ENCODE measurements at places on chromosomes 11 and 22.

DNA sequence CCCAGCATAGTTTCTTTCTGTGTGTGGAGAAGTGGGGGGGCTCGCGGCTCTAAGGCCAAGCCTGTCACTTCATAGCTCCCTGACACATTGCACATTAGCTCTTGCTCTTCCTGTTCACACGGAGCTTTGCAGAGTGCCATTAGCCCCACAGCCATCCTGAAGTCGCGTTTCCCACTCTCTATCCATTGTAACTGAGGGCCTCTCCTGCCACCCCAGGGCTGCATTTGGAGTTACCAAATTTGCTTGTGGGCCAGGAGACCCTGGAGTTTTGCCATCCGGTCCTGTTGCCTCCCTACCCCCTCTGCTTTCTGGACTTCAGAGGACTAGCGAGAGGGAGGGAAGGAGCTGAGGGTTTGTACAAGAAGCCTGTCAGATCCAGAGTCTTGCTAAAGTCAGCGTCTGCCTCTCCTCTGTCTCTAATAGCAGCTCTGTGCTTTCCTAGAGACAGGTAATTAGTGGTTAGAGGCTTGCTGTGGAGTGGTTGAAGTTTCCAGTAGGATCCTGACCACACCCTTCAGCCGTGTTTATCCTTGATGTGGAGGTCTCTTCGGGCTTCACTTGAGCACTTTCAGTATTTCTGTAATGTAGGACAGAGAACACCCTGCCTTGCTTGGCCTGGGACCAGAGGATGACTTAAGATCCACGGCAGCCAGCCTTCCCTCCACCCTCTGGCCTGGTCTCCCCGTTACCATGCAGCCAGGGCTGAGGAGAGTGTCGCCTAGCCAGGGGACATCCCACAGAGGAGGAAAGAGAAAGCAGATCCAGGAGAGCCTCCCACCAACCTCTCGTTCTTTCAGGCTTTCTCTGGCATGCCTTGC is 14.1 kb downstream of the DCPS start:
- peak; percentile 42 for ATAC-seq

DNA sequence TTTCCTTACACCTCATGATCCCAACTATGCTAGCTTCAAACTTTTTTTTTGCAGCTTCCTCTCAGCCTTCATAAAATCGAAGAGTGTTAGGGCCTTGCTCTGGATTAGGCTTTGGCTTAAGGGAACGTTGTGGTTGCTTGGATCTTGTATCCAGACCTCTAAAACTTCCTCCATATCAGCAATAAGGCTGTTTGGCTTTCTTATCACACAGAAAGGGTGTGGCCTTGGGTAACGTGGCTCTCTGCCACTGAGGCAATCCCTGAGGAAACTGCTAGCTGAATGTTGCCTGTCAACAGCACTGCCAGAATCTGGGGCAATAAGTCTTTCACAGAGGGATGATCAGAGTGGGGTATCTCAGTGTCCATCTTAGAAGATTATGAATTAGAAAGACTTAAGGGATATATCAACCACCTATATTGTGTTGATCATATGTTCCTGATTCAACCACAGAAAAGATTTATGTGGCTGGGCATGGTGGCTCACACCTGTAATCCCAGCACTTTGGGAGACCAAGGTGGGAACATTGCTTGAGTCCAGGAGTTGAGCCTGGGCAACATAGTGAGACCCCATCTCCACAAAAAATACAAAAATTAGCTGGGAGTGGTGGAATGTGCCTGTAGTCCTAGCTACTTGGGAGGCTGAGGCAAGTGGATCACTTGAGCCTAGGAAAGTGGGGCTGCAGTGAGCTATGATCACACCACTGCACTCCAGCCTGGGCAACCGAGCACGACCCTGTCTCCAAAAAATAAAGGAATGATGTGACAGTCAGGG is 12.5 kb upstream of the CUL5 start:
- no peak for ATAC-seq

- no peak for ATAC-seq
These were observed 120.9 kb upstream of the LUZP2 start for GRCh38 chr11:24375931-24376330.

DNA sequence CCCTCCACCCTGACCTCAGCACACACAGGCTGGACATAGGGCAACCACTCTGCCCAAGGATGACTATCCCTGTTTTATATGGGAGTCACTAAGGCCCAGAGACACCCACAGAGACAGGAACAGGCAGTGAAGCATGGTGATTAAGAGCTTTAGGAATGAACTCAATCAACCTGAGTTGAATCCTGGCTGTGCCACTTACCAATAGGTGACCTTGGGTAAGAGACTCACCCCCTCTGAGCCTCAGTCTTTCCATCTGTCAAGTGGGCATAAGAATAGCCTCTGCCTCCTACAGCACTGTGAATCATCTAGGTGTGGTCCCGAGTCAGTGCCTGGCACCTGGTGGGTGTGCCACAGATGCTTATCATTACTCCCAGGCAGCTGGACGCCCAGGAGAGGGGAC is 6.8 kb downstream of the CRYBB1 start:
- peak; percentile 17 for ATAC-seq

DNA sequence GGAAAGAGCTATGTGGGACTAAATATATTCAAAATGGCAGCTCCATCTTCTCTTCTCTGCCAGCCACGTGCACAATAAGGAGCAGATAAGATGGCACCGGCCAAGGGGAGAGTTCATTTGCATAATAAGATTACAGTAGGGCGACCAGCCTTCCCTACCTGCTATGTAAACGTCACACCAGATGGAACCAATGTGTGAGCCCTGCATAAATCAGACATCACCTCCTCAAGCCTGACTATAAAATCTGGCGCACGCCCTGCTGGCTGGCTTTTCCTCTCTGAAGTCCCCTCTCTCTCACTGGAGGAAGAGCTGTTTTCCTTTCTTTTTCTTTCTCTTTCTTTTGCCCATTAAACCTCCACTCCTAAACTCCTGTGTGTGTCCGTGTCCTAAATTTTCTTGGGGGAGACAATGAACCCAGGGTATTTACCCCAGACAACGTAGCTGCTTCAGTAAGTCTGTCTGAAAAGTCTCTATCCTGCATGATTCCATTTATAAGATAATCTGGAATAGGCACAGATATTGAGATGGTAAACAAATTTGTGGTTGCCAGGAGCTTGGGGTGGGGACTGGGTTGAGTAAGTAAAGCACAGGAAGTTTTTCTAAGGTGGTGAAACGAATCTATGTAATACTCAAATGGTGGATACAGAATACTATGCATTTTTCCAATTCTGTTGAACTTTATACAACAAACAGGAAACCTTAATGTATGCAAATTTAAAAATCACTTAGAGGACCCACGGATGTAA is 670.0 kb upstream of the KIRREL3 start:
- ATAC-seq = no peak

- ATAC-seq = no peak
These were observed 379 bp upstream of the RAB38 start for GRCh38 chr11:88175569-88176075.

DNA sequence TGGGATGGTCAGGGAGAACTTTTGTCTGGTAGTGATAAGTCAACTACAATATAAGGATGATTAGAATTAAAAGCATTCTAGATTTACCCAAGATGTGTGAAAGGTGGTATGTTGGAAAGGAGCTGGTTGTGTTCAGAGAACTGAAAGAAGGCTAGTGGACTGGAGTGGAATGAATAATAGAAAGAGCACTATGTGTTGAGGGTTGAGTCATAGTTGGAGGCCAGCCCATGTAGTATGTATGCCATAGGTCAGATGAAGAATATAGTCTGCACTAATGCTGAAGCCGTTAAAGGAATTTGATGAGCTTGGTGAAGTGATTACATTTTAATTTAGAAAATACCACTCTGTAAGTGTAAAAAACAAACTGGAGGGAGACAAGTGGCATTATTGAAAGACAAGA is 514.1 kb downstream of the CNTN5 start:
- no peak for ATAC-seq

- no peak for ATAC-seq
These were observed 4.3 kb upstream of the CRTAM start for GRCh38 chr11:122833846-122834464.

DNA sequence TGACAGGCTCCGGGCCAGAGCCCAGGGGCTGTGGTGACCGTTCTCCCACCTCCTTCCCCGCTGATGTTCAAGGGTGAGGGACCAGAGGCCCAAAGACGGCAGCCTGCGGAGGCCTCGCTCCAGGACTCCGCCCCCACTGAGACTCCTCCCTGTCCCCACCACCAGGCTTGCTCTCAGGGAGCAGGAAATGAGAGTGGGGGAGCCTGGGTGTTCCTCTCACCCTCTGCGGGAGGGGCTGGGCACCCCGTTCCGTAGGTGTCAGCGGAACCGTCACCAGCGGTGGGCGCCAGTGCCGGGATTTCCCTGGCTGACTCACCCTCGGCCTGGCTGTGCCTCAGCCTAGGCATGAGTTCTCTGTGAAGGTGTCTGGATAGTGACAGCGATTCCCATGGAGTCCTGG is 15.7 kb downstream of the DAGLA start:
- peak; percentile 98 for ATAC-seq

DNA sequence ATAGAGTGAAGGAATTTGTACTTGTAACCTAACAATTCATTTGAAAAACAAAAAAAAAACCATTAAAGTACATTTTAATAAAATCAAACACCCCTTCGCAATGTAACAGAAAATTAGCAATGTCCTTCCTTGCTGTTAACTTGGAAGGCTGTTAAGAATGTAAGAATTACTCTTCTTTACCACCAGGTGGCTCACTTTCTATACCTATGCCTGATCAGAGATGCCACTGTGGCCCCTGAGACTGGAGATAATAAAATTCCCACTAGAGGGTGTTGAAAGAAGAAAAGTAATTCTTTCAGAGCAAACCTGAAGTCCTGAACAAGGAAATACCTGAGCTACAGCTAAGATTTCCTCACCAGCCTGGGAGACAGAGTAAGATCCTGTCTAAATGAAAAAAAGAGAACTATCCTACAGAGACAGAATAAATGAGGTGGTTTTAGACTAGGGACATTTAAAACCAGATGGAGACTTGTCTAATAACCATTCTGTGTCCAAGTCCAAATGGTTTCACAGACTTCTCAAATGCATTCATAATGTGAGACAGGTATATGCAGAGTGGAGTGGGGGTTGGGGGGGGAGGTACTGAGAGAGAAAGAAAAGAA is 1089.3 kb downstream of the FAM181B start:
- ATAC-seq = peak; percentile 56

DNA sequence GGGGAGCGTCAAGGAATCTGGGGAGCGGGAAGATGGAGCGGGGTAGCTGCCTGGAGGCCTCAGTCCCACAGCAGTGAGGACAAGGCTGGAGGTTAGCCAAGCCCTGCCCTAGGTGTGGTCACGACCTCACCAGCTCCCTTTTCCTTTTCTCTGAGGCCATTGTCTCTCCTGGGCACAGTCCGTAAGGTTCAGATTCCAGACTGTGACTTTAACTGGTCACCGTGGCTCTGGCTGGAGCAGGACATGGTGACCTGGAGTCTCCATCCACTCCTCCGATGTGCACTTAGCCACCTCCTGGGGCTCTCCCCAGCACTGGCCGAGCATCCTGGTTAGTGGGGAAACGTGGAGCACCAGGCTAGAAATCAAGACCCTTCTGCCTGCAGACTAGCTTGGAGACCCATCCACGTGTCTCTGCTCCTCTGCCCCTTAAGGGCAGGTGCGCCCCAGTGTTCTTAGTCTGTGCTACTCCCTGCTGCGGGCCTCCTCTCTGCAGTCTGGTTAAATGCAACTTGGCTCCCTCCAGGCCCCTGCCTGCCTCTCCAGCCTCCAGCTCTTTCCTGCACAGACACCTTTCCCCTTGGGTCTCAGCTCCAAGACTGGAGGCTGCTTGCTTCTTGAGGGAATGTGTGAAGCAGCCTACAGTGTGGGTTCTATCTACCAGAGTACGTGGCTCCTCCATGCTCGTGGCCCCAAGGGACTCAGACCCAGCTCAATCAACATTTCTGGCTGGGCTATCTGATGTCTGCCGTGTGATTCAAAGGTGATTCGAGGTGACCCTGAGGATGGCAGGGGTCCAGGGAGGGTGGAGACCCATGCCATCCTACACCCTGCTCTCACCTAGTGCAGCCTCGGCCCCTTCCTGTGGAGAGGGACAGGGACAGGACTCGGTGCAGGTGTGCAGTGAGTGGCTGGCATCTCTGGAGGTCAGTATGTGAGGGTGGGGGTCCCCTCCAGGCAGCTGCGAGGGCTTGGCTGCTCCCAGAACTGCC is 5.2 kb downstream of the SLC25A1 start:
- no peak for ATAC-seq

DNA sequence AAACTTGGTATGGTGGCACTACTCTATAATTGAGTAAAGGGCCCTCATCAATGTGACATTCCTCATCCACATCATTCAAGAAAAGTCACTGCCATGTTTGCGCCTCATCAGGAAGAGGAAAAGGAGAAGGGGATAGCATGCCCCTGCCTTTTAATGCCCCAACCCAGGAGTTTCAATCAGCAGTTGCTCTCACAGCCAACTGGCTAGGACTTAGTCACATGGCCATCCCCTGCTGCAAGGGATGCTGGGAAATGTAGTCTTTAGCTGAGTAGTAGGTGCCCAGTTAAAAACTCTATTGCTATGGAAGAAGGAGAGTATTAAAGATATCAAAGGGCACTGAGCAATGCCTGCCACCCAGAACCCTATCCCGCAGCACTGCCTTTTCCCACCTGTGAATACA is 10.9 kb upstream of the CCND1 start:
- ATAC-seq = no peak

DNA sequence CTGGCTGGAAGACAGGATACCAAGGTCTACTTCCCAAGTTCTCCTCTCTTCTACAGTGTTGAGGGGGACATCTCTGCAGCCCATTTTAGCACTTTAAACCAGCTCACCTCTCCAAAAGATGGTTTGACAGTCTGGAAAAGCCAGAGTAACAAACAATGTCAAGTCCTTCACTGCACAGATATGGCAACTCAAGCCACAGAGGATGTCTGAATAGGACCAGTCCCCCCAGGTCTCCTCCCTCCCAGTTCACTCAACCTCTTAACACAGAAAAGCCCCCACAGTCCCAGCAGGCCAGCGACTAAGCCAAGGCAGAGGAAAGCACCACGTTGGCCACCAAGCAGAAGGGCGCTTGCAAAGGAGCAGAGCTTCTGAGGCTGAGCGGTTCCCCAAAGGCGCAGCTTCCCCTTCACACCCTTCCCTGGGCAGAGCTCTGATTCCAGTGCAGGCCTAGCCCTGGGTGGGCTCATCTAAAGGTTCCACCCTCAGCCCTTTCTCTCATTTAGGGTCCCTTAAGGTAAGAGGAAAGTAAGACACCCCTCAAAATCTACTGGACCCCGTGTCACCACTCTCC is 62.7 kb downstream of the PAK1 start:
- ATAC-seq = peak; percentile 42

- no peak for ATAC-seq
These were observed 21.6 kb downstream of the ARVCF start for GRCh38 chr22:19994851-19995610.

GRCh38 chr11:27857014-27857413 is 156.8 kb upstream of the BDNF start:
- no peak for ATAC-seq

GRCh38 chr11:112965656-112966055 is 4.4 kb downstream of the NCAM1 start:
- no peak for ATAC-seq

- no peak for ATAC-seq
These were observed 171.9 kb upstream of the MPPED2 start for GRCh38 chr11:30758012-30758411.

- ATAC-seq = no peak
These were observed 87.9 kb downstream of the NCAM1 start for GRCh38 chr11:113048820-113049768.

Data from activated CD4-positive, CD25-positive, alpha-beta regulatory T cell treated with anti-CD3 and anti-CD28 coated beads, Interleukin-2, amount 50 U/mL, for 24 hours (primary cell).